ENCODE measurements at places on chromosomes 1 and 21.
A peak's percentile ranks its signal among the peaks of the same experiment; 100 is the strongest.

DNA sequence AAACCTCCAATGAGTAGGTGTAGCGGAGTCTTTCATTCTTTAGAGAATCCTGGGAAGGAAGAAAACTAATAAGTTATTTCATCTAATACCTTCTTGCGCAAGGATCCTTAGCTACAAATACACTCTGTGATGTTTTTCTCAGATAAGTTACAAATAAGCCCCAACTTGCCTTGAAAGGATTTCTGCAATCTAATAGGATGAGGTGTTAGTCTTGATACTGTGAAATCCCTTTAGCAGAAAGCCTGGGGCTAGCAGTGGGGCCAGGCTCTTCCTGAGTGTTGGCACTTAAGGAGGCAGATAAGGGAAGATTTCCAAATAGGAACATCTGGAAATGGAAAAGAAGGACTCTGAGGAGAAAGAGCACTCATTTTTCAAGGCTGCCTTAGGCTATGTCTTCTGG lies 168.0 kb upstream of the DAB1 start:
- DNase-seq: no peak

DNA sequence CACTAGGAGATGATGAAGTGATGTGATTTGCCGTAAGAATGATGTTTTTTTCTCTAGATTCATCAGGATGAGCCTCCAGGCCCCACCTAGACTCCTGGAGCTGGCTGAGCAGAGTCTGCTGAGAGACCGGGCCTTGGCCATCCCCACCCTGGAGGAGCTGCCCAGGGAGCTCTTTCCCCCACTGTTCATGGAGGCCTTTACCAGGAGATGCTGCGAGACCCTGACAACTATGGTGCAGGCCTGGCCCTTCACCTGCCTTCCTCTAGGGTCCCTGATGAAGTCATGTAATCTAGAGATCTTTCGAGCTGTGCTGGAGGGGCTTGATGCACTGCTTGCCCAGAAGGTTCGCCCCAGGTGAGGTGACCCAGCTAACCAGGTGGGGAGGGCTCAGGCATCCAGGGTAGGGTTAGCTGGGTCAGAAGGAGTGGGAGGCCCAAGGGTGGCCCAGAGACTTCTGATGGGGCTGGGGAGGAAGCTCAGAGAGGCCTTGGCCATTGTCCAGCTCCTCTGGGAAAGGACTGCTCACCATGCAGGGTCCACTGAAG lies 1.3 kb downstream of the PRAMEF12 start:
- DNase-seq: no peak

GRCh38 chr1:119531606-119532323 lies 24.8 kb downstream of the HSD3B1 start:
- DNase-seq: no peak

- no peak for DNase-seq
Measured at GRCh38 chr1:114507513-114507912, 3.5 kb downstream of the TRIM33 start.

- DNase-seq: no peak
Measured at GRCh38 chr1:115065021-115065420, 24.3 kb downstream of the TSPAN2 start.

DNA sequence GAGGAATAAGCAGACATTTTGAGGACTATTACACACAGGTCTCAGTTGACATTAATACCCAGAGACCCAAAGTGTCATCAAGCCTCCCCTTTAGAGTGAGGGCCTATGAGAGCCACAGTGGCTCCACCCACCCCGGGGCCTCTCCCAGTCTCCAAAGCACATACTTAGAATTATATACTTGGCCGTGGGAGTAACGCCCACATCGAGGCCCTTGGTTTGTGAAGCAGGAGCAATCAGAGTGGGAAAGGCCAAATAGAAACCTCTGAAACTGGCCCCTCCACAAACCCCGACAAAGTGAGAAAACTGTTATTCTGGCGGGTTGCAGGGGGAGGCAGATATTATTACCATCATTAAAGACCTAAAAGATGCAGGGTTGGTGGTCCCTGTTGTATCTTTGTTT lies 7.0 kb upstream of the DESI2 start:
- DNase-seq: no peak

GRCh38 chr1:9228609-9229008 lies 6.0 kb upstream of the H6PD start:
- DNase-seq: peak; percentile 36

DNA sequence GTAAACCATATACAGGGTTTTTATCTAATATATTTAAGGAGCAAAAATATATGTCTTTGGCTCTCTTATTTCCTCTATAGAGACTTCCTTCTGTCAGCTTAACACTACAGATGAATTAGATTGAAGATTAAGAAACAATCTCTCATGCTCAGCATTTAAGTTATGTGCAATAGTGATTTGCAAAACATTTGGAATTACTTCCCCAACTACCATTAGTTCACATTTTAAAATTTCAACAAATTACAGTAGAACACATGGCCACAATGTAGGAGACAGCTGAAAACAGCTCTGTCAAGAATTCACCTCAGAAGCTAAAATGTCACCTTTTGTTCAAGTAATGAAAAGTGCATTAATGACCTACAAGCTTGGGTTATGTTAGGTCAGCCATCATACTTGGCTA lies 177.9 kb downstream of the EIF4G3 start:
- DNase-seq: peak; percentile 47

GRCh38 chr1:89355056-89355455 lies 8.8 kb upstream of the GBP6 start:
- no peak for DNase-seq

DNA sequence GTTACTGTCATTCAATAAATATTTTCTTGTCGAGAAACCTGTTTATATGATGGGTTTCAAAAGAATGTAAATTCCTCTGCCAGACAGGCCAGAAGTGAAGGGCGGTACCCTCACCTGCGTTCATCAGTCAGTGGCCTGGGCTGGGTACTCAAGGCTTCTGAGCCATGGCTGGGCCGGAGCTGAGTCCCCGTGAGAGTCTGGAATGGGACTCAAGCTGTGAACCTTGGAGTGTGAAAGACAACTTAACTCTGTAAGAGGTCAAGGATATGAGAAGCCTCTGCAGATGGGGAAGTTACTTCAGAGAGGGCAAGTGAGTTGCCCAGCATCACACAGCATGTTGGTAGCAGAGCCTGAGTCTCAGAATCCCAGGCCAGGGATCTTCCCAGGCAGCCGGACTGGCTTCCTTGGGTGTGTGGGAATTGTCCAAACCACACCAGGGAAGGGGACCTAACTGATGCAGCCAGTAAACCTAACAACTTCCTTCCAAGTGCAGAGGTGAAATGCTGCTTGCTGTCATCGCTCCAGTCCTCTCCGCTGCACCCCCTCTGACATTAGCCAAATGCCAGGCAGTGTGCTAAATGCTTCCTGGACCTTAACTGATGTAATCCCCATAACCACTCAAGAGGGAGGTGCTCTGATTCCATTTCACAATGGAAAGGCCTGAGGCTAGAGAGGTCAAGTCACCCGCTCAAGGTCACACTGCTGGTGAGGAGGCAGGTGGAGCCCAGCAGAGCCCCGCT lies 4.8 kb downstream of the DISP3 start:
- DNase-seq: no peak

DNA sequence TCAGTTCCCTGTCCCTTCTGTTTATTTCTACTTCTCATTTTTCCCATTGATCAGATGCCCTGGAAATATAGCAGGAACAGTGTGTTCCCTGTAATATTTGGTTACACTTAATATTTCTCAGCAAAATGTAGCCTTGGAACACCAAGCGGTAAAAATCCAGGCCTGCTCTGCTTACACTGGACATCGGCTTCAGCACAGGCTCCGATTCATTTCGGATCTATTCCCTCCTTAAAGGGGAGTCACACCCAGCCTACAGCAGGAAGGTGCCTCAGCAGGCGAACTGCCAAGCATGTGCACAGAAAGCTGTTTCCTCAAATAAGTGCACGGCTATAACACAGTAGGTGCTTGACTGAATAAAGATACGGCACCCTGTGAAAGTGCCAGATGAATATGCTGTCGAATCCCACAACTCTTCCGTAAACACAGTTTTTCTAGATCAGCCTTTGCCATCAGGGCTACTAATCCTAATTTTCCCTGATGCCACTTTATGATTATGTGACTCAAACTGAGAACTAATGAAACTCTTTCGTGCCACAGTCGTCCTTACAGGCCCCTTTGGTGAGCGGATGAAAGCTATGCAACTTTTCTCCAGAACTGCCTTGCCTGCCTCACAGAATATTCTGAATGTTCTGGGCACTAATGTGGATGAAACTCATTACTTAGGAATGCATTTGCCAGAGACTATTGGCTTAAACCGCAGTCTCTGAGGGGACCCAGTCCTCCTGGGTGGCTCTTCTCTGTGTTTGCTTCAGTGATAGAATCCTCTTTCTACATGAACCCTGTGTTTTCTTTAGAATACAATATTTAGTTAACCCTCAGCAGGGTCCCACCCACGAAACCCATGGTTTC lies 275.5 kb upstream of the RUNX1 start:
- DNase-seq: no peak

DNA sequence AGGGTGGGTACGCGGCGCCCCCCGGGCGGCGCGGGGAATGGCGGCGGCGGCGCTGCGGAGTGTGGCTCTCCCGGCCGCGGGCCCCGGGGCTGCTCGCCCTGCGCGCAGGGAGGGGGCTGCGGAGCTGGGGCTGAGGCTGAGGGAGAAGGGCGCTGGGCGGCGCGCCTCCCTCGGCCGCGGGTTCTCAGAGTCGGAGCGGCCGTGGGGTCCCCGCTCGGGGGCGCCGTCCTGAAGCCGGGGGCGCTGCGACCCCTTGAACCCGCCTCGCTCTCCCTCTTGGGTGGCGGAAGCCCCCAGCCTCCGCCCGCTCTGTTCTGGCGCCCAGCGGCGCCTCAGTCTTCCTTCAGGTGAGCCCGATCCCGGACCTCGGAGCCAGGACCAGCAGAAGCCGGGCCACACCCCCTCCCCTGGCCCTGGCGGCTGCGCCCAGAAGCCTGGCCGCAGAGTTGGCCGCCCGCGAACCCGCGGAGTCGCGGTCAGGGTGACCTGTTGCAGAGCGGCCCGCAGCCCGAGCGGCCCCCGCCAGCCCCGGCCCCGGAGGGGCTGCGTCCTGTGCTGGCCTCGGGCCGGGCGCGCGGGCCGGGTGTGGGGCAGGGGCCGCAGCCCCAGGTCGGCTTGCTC lies 532 bp downstream of the RALGPS2 start:
- DNase-seq: peak; percentile 60

DNA sequence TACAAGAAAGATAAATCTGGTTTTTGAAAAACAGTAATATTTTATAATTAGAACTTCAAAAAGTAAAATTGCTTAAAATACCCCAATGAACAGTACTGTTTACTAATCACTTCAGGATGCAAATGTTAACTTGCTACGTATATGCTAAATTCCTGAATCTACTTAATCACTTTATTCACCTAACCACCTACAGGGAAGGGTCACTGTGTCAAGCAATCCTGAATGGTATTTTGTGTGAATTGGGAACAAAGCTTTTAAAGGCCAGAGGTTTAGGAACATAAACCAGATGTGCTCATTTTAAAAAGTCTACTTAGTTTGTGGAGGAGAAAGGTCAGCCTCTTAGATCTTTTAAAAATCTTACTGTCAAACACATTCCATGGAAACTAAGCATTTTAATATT lies 1143.0 kb upstream of the ADGRL2 start:
- DNase-seq: no peak

DNA sequence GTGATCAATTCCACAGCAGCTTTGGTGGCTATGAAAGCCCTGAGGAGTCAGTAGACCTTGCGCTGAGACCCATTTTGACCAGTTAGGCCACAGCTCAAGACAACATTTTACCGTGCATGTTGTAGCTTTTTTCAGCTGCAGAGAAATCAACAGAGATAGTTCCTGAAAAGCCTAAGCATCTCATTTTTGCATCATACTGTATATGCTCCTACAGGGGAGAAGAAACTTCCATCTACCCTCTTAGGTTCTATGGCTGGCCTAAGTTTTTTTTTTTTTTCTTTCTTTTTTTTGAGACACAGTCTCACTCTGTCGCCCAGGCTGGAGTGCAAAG lies 24.8 kb upstream of the EYA3 start:
- no peak for DNase-seq

DNA sequence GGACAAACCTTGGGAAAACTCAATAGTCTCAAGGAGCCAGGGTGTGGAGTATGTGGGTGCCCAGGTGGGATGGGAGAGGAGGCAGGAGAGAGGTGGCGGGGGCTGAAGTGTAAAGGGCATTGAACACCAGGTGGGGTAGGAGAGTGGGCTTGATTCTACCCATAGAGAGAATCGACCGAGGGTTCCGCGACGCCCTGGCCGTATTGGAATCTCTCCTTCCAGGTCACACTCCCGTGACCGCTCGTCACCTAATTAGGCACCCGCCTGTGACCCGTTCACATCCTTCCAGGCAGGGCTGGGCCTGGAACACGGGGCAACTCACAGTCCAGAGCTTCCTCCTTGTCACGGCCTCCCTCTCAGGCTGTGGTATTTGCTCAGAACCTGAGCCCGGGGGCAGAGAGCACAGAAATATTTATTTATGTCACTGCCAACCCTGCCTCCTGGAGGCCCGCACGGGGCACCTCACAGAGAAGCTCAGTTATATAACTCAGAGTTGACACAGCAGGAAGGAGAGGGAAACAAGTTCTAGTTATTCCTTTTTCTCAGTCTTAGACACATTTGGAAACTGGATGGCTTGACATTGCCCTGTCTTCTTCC lies 12.0 kb downstream of the NCMAP start:
- peak; percentile 48 for DNase-seq

DNA sequence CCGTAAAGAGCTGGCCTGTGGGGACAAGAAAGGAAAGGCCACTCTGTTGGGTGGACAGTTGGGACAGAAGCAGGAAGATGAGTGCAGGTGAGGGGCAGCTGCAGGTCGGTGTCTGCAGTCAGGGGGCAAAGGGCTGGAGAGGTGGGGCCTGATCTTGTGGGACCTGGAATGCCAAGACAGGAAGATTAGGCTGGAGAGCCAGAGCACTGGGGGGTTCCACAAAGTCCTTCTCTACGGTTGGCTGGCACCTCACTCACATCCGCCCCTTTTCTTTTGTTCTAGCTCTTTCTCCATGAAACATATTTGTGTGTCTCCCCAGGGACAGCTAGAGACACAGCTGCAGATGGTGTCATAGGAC lies 404.1 kb downstream of the PTPRU start:
- DNase-seq: no peak

GRCh38 chr1:202844935-202845334 lies 34.2 kb downstream of the PCAT6 start:
- DNase-seq: no peak

Measured in hematopoietic multipotent progenitor cell treated with erythropoietin and hydrocortisone succinate and interleukin-3 and kit ligand, for 4 days (in vitro differentiated cells).